ENCODE measurements at places on chromosomes 6 and 20.

DNA sequence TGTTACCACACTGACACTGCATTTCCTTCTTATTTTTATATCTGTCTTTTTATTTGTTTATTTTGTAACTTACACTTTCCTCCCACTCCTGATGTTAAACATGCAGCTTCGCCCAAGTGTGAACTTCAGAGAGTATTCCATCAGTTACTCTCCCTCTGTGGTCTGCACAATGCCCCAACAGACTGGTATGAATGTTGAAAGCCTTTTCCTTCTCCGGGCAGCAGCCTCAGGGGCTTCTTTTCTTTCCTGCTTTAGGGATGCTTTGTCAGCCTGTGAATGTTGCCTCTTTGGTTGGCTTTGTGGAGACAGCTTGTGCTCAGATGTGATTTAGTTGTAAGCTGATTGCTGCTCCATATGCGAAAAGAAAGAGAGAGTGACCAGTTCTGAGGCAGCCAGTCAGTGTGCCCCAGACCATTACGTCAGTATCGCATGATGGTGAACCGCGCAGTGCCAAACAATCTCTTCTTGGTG, 44.0 kb downstream of the SMPDL3A start:
- peak; percentile 77 for DNase-seq

DNA sequence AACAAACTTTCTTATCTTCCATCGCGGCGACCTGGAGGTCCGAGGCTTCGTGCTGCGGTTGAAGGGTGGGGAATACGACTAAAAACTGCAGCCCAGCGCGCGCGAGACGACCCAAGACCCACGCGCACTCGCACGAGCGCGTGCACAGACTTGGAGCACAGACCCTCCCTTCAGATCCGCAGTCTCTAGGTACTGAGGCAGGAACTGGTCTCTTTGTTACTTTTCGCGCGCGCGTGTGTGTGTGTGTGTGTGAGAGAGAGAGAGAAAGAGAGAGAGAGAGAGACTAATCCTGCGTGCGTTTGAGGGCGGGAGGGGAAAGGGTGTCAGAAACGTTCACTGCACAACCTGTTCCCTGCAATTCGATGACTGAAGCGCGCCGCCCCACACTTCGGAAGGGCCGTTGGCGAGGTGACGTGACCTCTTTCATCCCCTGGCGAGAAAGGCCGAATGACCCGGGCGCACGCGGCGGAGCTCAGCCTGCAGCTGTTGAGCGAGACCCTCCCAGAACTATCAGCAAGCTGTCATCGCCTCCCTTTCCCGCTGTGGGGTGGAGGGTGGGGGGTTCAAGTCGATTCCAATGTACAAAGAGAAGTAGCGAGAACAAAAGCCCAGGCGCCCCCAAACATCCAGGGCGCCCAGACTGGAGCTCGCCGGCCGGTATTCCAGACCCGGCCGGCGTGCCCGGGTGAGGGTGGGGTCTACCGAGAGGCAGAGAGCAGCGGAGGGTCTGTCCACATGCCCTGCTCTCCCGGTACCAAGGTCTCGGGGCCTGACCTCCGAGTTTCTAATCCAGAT, 1.5 kb upstream of the TUBB2B start:
- DNase-seq: no peak

GRCh38 chr6:117194271-117194670, 71.1 kb upstream of the VGLL2 start:
- no peak for DNase-seq

- DNase-seq: no peak
These were observed 25.4 kb upstream of the CCN2 start for GRCh38 chr6:131976545-131977061.

DNA sequence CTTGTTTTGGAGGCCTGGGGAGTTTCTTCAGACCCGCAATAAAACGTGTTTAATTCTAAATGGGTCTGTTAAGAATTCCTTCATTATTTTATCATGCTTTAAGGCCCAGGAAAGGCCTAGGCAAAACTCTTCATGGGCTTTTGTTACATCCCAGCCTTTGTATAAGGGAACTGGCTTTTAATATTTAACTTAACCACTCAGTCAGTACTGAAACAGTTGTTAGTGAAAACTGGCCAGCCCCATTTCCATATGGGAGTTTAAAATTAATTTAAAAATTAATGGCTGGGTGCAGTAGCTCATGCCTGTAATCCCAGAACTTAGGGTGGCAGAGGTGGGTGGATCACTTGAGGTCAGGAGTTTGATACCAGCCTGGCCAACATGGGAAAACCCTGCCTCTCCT, 213.2 kb upstream of the FKBP1C start:
- no peak for DNase-seq

- no peak for DNase-seq
These were observed 28.6 kb upstream of the PCMTD2 start for GRCh38 chr20:64226686-64227580.

DNA sequence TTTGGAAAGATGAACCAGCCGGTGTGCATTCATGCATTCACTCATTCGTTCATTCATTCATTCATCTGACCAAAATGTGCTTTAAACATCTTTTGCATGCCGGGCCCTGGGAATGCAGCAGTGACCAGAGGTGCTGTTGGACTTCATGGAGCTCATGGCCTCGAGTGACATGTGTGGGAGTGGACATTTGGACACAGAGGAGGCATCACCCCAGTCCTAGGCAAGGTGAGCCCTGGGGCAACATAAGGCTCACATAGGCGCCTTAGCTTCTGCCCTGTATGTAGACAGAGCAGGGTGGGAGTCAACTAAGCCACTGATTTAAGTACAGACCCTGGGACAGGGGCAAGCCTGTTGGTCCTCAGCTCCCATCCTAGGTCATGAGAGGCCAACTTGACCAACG, 71.6 kb downstream of the STK35 start:
- no peak for DNase-seq

- no peak for DNase-seq
These were observed 319.5 kb downstream of the DOK5 start for GRCh38 chr20:54794874-54795273.

GRCh38 chr6:41577356-41578216, 31.4 kb downstream of the FOXP4 start:
- no peak for DNase-seq

- DNase-seq: peak; percentile 21
These were observed 44.4 kb downstream of the CDS2 start for GRCh38 chr20:5171064-5171789.

DNA sequence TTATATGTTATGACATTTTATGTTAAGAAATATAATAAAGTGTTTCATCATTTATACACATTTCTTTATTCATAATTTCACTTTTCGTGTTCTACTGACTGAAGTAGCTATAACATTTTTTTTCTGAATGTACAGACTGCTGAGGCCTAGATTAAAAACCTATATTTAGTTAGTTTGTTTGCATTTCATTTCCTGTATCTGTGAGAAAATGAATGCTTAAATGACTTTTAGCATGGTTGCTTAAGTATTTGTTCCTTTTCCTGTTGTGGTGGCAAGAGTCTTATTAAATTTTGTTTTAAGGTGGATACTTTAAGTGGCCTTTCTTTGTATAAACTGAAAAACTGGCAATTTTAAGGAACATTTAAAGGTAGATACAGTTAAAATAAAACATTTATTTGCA, 779.7 kb upstream of the MAN1A1 start:
- DNase-seq: no peak

DNA sequence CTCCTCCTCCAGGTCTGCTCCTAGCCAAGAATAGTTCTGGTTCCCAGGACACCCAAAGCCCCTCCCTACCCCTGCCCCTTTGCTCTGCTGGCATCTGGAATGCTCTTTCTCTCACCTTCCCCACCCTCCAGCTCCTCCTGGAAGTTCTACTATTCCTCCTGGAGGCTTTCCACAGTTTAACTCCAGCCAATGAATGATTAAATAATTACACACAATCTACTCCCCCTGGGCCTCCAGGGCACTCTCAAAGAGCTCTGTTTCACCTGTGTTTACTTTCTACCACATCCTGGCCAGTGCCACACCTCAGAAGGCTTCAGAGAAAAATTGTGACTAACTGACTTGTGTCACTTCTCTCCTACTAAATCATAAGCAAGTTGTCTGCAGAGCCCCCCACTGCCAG, 36.2 kb downstream of the GCM1 start:
- DNase-seq: no peak

DNA sequence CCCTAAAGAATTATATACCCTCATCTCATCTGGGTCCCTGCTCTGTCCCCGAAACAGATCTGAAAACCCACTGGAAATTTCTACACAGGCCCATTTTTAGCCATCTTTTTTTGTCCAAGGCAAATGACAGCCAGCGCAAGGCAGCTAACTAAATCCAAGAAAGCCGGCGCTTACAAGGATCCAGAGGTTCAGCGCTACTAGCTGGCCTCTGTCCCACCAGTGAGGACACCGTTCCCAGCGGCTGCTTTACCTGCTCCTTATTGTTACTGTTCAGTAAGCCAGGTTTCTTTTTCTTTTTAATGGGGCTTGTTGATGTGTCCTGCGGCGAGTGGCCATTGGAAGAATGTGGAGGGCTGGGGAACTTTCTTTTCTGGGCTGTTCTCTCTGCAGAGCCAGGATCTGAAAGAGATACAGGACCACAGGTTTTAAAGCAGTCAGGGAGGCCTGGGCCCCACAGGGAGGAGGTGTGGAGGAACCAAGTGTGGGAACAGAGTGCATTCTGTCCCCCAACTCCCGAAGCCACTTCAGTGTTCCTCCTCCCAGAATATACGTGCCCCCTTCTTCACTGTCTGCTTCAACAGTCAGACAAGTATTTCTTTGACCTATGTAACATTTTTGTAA, 46.6 kb downstream of the ZMYND8 start:
- DNase-seq: no peak

DNA sequence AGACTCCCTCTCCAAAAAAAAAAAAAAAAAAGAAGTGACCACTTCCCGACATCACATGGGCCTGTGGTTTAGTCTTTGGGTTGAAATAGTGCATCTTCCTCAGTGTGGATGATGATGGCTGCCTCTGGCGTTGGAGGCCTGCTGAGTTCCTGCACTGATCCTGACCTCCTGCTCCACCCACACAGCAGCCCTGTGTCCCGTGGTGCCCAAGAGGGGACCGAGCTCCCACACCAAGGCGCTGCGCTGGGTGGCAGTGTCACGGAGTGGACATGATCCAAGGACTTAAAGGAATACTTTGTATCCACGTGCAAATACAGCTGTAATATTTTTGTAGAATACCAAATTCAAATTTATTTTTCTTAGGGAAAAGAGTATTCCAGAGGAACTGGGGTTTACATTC, 109.2 kb upstream of the PHACTR3 start:
- DNase-seq: no peak

- no peak for DNase-seq
These were observed 243.1 kb downstream of the ESR1 start for GRCh38 chr6:152050451-152051195.

GRCh38 chr6:116536216-116536621, 9.3 kb downstream of the TRAPPC3L start:
- DNase-seq: no peak

DNA sequence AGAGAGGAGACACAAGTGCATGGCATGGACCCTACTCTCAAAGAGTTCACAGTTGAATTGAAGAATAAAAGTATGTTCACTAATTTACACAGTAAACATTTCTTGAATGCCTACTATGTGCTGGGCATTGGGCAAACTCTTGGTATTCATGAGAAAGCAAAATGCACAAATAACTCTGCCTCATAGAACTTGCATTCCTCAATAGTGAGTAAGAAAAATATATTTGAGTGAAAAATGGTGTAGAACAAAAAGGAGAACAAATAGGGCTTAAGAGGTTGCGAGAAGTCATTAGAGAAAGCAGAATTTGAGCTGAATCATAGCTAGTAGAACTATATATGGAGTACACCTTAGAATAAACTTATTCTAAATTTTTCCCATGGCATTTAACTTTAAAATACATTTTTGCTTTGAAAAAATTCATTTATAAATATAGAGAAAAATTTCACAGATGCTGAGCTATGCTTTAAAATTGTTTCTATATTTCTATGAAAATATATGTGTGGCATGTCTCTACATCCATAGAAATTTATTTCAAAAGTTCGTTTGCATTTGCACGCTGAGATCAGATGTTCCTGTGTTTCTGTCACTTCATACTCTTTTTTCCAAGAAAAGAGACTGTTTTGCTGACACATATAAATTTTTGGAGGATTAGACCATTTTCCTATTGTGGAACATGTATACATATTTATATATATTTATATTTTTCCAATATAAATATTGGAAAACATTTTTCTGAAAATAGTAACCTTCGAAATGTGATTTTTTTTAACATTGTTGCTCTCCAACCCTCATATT, 236.1 kb downstream of the KCNQ5 start:
- DNase-seq: no peak

Measured in hypothalamus (tissue), 51 donors.